NCI-H1436 (cell line): ENCODE measurements at places on chromosomes 11 and 22.

DNA sequence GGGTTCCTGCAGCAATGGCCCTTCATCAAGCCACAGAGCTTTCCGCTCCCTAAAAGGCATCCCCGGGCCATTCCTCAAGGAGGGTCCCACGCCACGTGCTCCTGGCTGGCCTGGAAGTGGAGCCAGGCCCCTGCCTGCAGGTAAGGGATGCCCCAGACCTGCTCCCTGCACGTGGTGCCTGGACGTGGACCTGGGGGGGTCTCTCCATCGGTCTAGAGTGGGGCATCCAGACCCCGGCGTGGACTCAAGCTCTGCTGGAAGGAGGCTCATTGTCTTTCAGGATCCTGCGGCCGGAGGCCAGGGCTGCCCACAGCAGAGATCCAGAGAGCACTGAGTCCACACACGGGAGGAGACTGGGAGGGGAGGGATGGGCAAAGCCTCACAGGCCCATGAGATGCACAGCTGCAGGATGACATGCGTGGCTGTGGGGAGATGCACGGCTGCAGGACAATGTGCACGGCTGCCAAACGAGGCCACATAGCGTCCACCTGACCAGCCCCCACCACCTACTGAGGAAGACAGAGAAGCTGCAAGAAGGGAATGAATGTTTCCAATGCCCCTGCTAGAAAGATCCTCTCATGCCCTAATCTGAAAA is 236.7 kb downstream of the BRD1 start:
- no peak for DNase-seq

DNA sequence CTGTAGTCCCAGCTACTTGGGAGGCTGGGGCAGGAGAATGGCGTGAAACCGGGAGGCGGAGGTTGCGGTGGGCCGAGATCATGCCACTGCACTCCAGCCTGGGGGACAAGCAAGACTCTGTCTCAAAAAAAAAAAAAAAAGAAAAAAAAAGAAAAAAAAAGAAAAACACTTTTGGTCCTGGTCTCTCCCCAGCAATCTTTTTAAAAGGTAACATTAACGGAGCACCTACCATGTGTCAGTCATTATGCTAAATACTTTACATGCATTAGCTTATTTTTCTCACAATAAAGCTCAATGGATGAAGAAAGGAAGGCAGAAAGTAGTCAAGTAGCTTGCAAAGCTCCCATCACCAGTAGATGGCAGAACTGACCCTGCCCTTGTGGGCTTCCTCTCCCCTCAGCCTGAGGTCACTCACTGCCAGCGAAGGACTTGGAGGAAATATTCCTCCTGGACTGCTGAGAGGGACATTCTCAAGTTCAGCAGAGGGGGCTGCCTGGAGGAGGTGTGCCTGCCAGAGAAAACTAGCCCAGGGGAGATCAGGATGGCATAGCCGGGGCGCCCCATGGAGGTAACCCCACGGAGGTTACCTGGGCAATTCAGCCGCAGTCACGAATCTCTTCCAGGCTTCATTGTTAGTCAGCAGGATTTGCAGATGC is 15.5 kb downstream of the APOL3 start:
- peak; percentile 34 for DNase-seq

- DNase-seq = no peak
These were observed 13.0 kb downstream of the LIF start for GRCh38 chr22:30233582-30233981.

DNA sequence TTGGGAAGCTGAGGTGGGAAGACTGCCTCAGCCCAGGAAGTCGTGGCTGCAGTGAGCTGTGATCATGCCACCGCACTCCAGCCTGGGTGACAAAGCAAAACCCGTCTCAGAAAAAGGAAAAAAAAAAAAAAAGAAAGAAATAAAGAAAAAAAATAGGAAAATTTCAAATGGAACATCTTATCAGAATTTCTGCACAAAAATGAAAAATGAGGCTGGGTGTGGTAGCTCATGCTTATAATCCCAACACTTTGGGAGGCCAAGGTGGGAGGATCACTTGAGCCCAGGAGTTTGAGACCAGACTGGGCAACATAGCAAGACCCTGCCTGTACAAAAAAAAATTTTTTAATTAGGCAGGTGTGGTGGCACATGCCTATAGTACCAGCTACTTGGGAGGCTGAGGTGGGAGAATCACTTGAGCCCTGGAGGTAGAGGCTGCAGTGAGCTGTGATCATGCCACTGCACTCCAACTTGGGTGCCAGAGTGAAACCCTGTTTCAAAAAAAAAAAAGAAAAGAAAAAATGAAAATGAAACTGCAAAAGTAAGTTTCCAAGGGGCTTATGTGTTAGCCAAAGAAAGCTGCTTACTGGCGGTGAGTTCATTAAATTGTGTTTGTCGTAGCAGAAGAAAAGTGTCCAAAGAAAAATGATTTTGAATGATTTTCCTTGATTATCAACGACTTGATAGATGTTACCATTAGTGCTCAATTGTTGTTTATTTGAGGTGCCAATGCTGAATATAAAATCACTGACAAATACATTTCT is 7.5 kb upstream of the CRKL start:
- no peak for DNase-seq
